ENCODE measurements at places on chromosomes 5 and 9. TPM values are rescaled to one million over a fixed set of nuclear protein-coding genes. Genes with fewer than 3 reads are reported as not detected.
A peak's percentile ranks its signal among the peaks of the same experiment; 100 is the strongest.

- no peaks in the 10 kb centered on the region for H3K27me3 ChIP-seq
- H3K4me3 ChIP-seq, result no peak overlapping the region
- H3K27ac ChIP-seq, result peak overlapping the region; percentile 20
- no peak for DNase-seq
- peaks cover 21% of the 10 kb centered on the region for H3K4me1 ChIP-seq
Observed at GRCh38 chr9:129968690-129969485, 74.1 kb downstream of the FNBP1 start.

The LTC4S gene
- total RNA-seq, result 27.3 TPM

The CD74 gene
- total RNA-seq, result 472 TPM

GRCh38 chr5:109987355-109987754 is 297.6 kb downstream of the MAN2A1 start:
- no peak overlapping the region for H3K27ac ChIP-seq
- no peaks in the 10 kb centered on the region for H3K36me3 ChIP-seq
- no peaks in the 10 kb centered on the region for H3K27me3 ChIP-seq
- H3K4me1 ChIP-seq, result no peaks in the 10 kb centered on the region
- DNase-seq, result no peak
- no peak overlapping the region for H3K4me3 ChIP-seq

DNA sequence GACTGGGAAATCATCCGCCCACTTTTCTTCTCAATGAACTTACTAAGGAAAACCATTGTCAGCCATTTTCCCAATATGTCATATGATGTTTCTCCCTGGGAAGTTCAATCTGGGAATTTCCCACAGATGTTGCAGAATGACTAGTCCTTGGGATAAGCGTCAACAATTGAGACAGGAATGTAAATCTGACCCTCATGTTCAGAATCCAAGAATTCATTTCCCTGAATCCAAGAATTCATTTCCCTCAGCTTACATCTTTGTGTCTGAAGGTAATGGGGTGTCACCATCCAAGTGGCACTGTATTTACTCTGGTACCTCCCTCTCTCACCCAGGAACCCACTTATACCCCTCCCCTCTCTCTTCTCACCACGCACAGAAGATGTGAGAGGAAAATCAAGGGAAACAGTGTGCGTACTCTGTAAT is 7.4 kb downstream of the KLF9 start:
- H3K27ac ChIP-seq, result peak overlapping the region; percentile 63
- no peak for DNase-seq
- H3K27me3 ChIP-seq, result no peaks in the 10 kb centered on the region
- no peaks in the 10 kb centered on the region for H3K4me1 ChIP-seq
- no peaks in the 10 kb centered on the region for H3K36me3 ChIP-seq
- peak overlapping the region; percentile 35 for H3K4me3 ChIP-seq

DNA sequence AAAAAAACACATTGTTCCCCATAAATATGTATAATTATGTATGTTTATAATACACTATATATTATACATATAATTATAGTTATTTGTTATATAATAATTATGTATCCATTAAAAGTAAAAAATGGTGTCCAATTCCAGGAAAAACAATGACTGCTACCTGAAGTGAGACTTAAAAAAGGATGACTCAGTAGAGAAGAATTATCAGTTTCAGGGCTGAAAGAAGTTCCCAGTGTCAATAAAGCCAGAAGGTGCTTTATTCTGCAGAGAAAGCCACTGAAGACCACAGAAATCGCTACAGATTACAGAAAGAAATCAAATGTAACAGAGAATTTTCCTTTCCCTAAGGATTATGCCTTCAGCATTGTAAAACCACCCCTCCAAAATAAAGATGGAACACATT is 50.9 kb downstream of the ANKRD31 start:
- DNase-seq, result no peak
- no peaks in the 10 kb centered on the region for H3K4me1 ChIP-seq
- no peak overlapping the region for H3K4me3 ChIP-seq
- H3K27ac ChIP-seq, result no peak overlapping the region
- no peaks in the 10 kb centered on the region for H3K36me3 ChIP-seq

The CA9 gene
- not detected for total RNA-seq

DNA sequence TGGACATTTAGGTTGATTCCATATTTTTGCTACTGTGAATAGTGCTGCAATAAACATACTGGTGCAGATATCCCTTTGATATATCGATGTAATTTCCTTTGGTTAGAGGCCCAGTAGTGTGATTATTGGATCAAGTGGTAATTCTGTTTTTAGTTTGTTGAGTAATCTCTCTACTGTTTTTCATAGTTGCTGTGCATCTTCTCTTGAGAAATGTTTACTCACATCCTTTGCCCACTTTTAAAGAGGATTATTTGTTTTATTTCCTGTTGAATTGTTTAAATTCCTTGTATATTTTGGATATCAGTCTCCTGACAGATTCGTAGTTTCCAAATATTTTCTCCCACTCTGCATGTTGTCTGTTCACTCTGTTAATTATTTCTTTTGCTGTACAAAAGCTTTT is 352.6 kb upstream of the TARS1 start:
- no peak for DNase-seq
- no peaks in the 10 kb centered on the region for H3K27me3 ChIP-seq
- H3K4me1 ChIP-seq, result no peaks in the 10 kb centered on the region
- H3K36me3 ChIP-seq, result no peaks in the 10 kb centered on the region
- no peak overlapping the region for H3K4me3 ChIP-seq

- no peak overlapping the region for H3K27ac ChIP-seq
- no peaks in the 10 kb centered on the region for H3K36me3 ChIP-seq
- no peaks in the 10 kb centered on the region for H3K4me1 ChIP-seq
- no peak overlapping the region for H3K4me3 ChIP-seq
- H3K27me3 ChIP-seq, result no peaks in the 10 kb centered on the region
- DNase-seq, result no peak
Observed at GRCh38 chr5:102211165-102211564, 84.9 kb downstream of the SLCO4C1 start.

The GABRA6 gene
- not detected for total RNA-seq

The CYLC2 gene
- not detected for total RNA-seq

The FCN1 gene
- total RNA-seq, result under 0.01 TPM

GRCh38 chr9:105126226-105126625 is 118.2 kb upstream of the SLC44A1 start:
- no peak overlapping the region for H3K4me3 ChIP-seq
- no peak overlapping the region for H3K27ac ChIP-seq
- no peaks in the 10 kb centered on the region for H3K27me3 ChIP-seq
- DNase-seq, result no peak

DNA sequence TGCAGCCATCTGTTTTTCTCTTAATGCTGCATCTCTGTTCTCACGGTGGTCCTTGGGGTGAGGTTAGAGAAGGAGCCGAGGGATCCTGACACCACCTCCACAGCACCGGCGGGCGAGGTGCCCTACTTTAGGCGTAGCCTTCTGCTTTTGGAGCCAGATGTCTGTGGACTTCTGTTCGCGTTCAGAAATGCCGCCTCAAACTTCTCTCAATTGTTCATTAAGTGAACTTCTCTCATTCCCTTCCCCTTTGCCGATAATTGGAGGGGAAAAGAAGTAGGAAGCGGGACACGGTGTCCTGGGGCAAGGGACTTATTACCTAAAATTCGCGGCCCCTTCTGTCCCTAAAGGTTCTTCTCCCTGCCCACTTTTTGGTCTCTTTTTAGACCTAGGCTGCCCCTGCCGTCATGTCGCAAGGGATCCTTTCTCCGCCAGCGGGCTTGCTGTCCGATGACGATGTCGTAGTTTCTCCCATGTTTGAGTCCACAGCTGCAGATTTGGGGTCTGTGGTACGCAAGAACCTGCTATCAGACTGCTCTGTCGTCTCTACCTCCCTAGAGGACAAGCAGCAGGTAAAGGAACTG is 455 bp downstream of the KIF20A start:
- H3K4me1 ChIP-seq, result no peaks in the 10 kb centered on the region
- no peak overlapping the region for H3K27ac ChIP-seq
- H3K4me3 ChIP-seq, result peak overlapping the region; percentile 17

The IFNK gene
- total RNA-seq, result not detected

The SPATA31E1 gene
- not detected for total RNA-seq

The CYSRT1 gene
- not detected for total RNA-seq

DNA sequence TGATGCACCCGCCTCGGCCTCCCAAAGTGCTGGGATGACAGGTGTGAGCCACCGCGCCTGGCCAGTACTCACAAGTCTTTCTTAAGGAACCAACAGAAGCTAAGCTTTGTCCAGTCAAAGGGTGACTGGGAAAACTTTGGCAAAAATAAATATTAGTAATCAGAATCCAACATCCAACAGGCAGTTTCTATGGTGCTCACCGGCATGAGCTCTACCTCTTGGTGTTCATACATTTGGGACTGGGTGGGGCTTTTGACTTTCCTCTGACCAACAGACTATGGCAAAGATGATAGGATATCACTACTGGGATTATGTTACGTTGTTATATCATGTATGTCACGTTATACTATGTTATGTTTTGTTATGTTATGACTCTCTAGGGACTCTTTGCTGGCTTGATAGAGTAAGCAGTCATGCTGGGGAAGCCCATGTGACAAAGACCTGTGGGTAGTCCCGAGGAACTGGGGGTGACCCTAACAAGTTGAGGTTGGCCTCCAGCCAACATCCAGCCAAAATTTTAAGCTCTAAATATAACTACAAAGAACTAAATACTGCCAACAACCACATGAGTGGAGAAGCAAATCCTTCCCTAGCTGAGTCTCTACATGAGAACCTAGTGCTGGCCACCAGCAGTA is 6.0 kb downstream of the RASGEF1C start:
- H3K4me1 ChIP-seq, result no peaks in the 10 kb centered on the region
- no peak overlapping the region for H3K4me3 ChIP-seq
- H3K27ac ChIP-seq, result no peak overlapping the region
- no peaks in the 10 kb centered on the region for H3K27me3 ChIP-seq
- no peak for DNase-seq
